Lung (tissue), 17 donors: ENCODE measurements at places on chromosomes 16 and 17. TPM values are rescaled to one million over a fixed set of nuclear protein-coding genes. Genes with fewer than 3 reads are reported as not detected.

DNA sequence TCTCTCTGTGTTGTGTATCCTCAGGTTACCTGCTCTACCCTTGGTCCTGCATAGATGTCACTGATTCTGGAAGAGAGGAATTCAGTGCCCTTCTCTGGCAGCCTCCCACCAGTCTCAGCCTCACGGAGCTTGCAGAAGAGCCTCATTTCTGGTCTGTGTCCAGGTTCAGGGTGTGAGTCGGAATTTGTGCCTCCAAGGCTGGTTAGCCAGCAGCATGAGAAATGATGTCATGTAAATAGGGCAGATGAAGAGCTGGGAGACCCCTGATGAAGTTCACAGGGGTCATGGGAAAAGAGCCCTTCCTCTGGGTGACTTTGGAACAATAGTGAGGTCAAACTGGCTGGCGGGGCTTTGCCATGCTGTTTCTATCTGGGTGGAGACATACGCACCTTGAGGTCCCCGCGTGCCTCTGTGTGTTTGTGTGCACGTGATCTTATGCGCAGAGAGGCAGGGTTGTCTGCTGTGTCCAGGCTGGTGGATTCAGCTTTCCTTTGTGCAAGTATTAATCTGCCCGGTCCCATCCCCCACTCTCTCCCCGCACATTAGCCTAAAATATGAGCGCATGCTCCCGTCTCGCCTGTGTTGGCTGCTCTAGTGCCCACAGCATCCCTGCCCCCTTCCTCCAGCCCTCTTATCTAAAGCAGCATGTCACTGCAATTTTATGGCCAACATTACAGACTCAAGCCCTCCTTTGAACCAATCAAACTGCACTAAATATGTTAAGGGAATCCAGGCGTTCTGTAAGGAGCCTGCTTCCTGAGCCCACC, 256.3 kb upstream of the ZFHX3 start:
- no peaks in the 10 kb centered on the region for H3K4me1 ChIP-seq
- no peak overlapping the region for H3K27ac ChIP-seq
- peak; percentile 58 for DNase-seq
- no peak overlapping the region for H3K4me3 ChIP-seq
- no peaks in the 10 kb centered on the region for H3K27me3 ChIP-seq
- no peaks in the 10 kb centered on the region for H3K36me3 ChIP-seq

DNA sequence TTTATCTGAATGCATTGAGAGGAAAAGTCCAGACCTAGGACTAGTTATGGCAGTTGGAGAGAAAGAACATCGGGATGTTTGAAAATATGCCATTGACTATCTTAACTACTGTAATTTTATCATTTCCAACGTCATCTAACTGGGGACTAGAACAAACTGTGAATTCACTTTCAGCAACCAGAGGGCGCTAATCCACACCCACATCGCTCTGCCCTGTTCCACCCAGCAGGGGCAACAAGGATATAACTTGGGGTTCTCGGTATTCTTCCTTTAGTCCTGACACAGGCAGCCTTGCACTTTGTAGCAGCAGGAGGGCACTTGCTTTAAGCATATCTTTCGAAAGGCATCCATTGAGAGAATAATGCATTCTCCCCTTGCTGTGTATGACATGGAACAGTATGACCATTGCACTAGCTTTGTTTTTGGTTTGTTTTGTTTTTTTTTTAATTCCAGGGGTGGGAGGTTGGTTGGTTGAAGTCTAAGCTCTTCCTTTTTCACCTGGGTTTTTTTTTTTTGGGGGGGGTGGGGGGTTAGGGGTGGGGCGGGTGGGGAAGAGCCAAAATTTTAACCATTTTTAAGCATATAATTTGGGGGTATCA, 31.5 kb downstream of the SIAH1 start:
- H3K27ac ChIP-seq = no peak overlapping the region
- peaks cover 27% of the 10 kb centered on the region for H3K36me3 ChIP-seq
- no peak overlapping the region for H3K4me3 ChIP-seq
- peak; percentile 74 for DNase-seq

GRCh38 chr17:13947499-13947898, 121.8 kb upstream of the COX10 start:
- H3K4me1 ChIP-seq = no peaks in the 10 kb centered on the region
- no peaks in the 10 kb centered on the region for H3K36me3 ChIP-seq
- no peaks in the 10 kb centered on the region for H3K27me3 ChIP-seq
- H3K4me3 ChIP-seq = no peak overlapping the region

DNA sequence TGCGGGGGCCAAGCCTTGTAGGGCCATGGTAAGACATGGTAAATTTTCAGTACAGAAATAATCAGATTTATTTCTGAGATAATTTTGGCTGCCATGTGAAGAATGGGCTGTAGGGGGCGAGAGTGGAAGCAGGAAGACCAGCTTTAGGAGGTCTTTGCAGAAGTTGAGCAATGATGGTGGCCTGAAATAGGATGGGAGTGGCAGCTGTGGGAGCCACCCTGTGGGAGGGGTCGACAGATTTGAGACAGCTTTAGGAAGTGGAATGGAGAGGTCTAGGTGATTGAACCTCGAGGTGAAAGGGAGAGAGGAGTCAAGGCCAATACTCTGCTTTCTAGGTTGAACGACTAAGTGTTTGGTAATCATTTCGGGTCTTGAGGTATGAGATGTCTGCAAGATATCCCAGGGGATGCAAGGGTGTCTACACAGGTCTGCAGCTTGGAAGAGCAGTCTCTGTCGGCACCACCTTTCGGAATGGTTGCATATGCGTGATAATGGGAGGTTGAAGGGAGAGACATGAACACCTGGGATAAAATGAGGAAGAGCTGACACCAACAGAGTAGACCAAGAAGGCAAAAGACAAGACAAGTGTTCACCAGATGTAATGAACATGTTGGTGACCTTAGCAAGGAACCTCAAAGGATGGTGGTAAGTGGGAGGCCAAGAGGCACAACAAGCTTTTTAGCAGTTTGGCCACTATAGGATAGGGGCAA, 4.2 kb upstream of the ATXN7L3 start:
- DNase-seq = peak; percentile 52
- H3K27ac ChIP-seq = no peak overlapping the region
- peaks cover 8% of the 10 kb centered on the region for H3K4me1 ChIP-seq
- H3K4me3 ChIP-seq = no peak overlapping the region
- no peaks in the 10 kb centered on the region for H3K27me3 ChIP-seq

Gene FBXO39
- not detected for polyA plus RNA-seq

GRCh38 chr17:53032861-53033271, 789.9 kb upstream of the KIF2B start:
- no peaks in the 10 kb centered on the region for H3K27me3 ChIP-seq
- H3K4me3 ChIP-seq = no peak overlapping the region
- peak; percentile 76 for DNase-seq
- no peaks in the 10 kb centered on the region for H3K4me1 ChIP-seq
- no peak overlapping the region for H3K27ac ChIP-seq
